ENCODE measurements at places on chromosomes 16 and 17. TPM values are rescaled to one million over a fixed set of nuclear protein-coding genes. Genes with fewer than 3 reads are reported as not detected.

DNA sequence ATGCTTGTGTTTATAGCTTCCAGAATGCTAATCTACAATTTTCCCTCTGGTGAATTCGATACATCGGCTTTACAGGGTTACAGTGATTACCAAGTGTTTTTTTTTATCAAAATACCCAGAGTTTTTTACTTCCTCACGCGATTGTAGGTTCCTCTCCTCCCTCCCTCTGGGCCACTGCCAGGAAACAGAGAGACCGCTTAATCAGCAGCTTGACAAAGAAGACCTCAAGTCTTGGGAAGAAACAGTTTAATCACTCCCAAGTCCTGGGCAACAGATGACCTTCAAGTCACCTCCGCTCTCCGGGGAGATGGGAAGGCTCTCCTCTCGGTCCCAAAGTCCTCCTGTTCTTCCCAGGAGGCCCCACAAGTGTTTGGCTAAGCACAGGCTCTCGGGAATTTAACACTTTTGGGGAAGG, 23.5 kb downstream of the SMTNL2 start:
- DNase-seq: peak; percentile 89

DNA sequence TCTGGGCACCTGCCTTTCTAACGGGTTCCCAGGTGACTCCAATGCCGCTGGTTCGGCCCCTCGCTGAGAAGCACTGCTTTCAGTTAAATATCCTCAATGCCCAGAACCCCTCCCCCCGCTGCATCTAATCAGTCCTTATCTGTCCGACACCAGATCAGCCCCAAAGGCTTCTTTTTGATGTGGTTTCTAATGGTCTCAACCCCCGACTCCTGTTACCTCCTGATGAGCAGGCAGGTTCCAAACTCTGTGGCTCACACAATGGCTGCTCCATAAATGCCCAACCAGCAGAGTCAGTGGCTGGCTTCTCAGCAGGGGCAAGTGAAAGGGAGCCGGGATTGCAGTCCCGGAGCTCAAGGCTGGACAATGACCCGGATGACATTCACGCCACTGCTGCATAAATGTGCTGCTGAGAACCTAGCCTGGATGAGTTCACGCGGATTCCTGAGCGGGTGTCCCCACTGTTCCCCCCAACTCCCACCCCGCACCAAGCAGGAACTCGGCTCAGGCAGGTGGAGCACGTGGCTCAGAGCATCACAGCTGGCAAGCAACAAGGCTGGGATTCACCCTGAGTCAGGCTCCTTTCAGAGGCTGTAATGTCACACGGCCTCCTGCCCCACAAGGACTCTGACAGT, 1.0 kb upstream of the SLC38A8 start:
- DNase-seq: peak; percentile 23

DNA sequence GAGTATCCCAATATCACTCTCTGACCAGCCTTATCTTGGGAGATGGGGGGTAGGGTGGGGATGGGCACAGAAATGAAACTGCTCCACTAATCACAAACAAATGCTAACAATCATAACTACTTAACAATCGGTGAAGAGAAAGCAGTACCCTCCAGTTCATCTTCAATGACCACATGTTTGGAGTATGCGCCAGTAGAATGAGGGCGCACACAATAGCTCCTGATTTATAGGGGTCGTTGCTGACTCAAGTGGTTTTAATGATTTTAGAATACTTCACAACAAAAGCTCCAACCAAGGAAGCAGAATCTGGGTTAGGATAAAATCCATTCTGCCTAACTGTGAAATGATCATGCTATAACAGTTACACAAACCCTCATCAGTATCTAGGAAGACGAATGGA, 184.4 kb downstream of the AATF start:
- no peak for DNase-seq

- no peak for DNase-seq
Measured at GRCh38 chr17:1159431-1160180, 20.2 kb downstream of the ABR start.

- DNase-seq: no peak
Measured at GRCh38 chr17:55090079-55090492, 121.5 kb downstream of the STXBP4 start.

KRTAP9-2 gene
- not detected for total RNA-seq

GRCh38 chr17:17704931-17705330, 23.7 kb downstream of the RAI1 start:
- no peak for DNase-seq
